ENCODE measurements at places on chromosomes 11 and 22.

DNA sequence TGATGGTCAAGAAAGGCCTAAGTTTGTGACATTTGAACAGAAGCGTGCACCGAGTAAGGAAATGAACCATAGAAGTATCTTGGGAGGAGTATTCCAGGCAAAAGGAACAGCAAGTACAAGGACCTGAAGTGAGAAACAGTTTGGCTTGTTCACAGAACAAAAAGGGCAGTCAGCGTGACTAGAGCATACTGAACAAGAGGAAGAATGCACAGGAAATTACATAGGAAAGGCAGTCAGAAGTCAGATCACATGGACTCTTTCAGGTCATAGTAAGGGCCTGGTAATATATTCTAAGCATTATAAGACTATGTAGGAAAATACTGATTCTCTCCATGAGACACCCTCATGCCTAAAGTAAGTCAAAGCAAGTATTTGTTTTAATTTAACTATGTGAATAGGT is 52.3 kb upstream of the GAB2 start:
- H3K4me1 ChIP-seq: peaks cover 28% of the 10 kb centered on the region
- no peak overlapping the region for H3K4me3 ChIP-seq
- H3K27me3 ChIP-seq: no peaks in the 10 kb centered on the region

DNA sequence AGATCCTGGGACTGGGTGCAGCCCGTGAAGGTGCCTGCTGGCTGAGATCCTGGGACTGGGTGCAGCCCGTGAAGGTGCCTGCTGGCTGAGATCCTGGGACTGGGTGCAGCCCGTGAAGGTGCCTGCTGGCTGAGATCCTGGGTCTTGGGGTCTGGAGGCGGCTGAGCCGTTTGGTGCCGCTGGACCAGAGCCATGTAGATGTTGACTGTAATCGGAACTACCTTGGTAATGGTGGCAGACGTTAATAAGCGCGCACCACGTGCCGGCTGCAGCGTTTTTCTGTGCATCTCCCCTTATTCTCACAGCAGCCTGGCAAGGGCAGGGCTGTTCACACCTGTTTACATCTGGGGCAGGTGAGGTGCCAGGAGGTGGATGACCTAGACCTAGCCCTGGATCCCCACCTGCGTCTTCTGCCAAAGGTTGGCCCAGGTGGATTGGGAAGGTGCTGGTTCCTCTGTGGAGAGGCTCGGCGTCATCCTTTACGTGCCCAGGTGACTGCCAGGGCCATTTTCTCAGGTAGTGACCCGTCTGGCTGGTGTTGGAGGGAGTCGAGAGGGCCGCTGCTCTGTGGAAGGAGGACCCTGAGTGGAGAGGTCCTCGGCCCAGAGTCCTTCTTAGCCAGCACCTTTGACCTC is 382.5 kb downstream of the TBC1D22A start:
- peaks cover 43% of the 10 kb centered on the region for H3K36me3 ChIP-seq
- no peak overlapping the region for H3K4me3 ChIP-seq
- no peaks in the 10 kb centered on the region for H3K27me3 ChIP-seq

GRCh38 chr11:3831378-3832239 is 9.2 kb downstream of the RHOG start:
- H3K4me3 ChIP-seq: peak overlapping the region; percentile 1
- peaks cover 81% of the 10 kb centered on the region for H3K36me3 ChIP-seq
- H3K4me1 ChIP-seq: peaks cover 64% of the 10 kb centered on the region
- H3K27ac ChIP-seq: peak overlapping the region; percentile 46
- H3K27me3 ChIP-seq: no peaks in the 10 kb centered on the region
- DNase-seq: no peak

DNA sequence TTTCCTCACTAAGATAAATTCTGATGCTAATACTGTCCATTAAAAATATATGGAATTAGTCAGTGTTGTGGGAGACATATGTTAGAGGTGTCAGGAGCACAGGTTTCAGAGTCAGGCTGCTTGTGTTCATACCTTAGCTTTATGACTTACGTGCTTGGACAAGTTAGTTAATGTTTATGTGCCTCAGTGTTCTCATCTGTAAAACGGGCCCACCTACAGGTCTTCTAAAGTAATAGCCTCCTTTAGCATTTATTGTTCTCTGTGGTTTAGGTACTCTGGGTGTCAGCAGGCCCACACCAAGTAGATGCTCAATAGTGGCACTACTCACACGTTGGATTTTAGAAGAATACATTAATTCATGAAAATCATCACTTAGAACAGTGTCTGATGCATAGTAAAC is 308.7 kb upstream of the ZC3H12C start:
- DNase-seq: no peak
- no peaks in the 10 kb centered on the region for H3K4me1 ChIP-seq
- H3K4me3 ChIP-seq: no peak overlapping the region
- H3K36me3 ChIP-seq: no peaks in the 10 kb centered on the region
- no peak overlapping the region for H3K27ac ChIP-seq

GRCh38 chr11:75554258-75555022 is 7.6 kb upstream of the SERPINH1 start:
- no peak overlapping the region for H3K4me3 ChIP-seq
- no peak overlapping the region for H3K27ac ChIP-seq
- no peak for DNase-seq
- H3K4me1 ChIP-seq: no peaks in the 10 kb centered on the region

DNA sequence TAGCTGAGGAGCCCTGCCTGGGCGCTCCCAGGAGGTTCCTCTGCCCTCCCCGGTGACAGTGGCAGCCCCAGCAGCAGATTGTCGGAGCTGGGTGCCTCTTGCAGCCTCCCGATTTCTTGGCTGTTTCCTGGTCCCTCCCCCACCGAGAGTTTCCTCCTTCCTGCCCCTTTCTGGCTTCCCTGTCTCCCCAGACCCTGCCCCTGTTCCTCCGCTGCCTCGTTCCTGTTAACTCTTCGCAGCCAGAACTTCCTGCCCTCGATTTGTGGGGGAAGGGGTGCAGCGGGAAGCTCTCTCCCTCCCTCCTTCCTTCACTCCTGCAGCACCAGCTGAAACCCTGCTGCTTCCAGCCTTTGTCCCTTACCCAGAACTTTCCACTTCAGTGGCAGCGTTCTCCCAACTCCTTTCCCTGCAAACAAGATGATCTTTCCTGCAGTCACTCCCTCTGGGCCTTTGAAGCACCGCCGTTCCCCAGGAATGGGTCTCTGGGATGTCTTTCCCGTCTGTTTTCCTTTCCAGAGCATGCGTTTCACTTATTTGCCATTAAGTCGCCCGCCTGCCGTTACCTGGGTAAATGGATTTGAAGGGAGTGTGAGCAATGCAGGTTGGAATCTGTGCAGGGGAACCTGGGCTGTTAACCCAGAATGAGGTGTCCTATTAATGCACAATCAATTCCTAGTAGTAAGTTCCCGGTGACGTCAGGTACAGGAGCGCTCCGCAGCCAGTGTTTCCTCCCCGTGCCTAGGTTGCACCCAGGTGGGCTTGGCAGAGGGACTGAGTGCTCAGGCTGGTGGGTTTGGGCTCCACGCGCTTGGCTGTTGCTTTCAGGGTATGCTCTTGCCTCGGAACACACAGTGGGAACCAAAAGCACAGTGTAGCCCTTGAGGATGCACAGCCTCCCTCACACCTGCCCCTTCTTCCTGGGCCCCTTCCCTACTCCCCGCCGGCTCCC is 4.3 kb downstream of the GRK2 start:
- peaks cover 45% of the 10 kb centered on the region for H3K36me3 ChIP-seq
- H3K27ac ChIP-seq: peak overlapping the region; percentile 98
- H3K27me3 ChIP-seq: no peaks in the 10 kb centered on the region
- peak; percentile 17 for DNase-seq
- H3K4me3 ChIP-seq: peak overlapping the region; percentile 92
- H3K4me1 ChIP-seq: peaks cover 89% of the 10 kb centered on the region

DNA sequence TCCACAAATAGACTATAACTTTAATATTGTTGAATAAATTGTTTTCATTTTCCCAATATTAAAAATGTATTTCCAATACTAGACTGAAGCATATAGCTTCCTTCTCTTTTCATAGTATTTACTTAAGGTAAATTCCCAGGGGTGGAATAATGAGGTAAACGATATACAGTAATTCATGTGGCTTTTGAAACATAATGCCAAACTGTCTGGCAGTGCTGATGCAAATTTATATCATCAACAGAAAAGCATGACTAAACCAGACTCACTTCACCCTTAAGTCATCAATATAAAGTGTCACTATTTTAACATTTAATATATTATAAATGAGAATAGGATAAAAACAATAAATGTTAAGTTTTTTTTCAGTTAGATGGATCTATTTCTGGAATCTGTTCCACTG is 13.6 kb downstream of the C2CD3 start:
- no peaks in the 10 kb centered on the region for H3K27me3 ChIP-seq
- H3K36me3 ChIP-seq: peaks cover 57% of the 10 kb centered on the region
- H3K4me1 ChIP-seq: peaks cover 2% of the 10 kb centered on the region
- no peak for DNase-seq

Measured in activated B cell treated with CpG ODN at 0.5 μM for 24 hours (primary cell).